ENCODE measurements at places on chromosomes 2 and 18.
A peak's percentile ranks its signal among the peaks of the same experiment; 100 is the strongest.

DNA sequence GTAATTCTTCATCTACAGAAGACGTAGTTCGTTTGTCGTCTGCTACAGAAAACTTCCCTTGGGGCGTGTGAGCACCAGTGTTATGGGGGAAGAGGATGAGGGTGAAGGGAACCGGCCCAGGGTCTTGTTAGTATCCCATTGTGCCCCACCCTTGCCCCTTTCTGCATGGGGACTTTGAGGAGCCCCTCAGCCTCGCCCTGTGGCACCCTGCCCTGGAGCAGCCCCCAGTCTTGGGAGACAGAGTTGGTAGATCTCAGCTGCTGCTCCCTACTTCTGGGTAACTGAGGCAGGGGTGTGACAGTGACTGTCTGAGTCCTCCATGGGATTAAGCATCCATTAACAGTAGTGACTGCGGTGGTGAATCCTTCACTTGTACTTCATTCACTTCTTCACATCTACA is 50.1 kb downstream of the RNF144A start:
- DNase-seq, result no peak

- DNase-seq, result peak; percentile 35
These were observed 1646.8 kb upstream of the TMEFF2 start for GRCh38 chr2:193841384-193842150.

GRCh38 chr2:101759162-101759561 is 61.7 kb downstream of the MAP4K4 start:
- DNase-seq, result peak; percentile 87

DNA sequence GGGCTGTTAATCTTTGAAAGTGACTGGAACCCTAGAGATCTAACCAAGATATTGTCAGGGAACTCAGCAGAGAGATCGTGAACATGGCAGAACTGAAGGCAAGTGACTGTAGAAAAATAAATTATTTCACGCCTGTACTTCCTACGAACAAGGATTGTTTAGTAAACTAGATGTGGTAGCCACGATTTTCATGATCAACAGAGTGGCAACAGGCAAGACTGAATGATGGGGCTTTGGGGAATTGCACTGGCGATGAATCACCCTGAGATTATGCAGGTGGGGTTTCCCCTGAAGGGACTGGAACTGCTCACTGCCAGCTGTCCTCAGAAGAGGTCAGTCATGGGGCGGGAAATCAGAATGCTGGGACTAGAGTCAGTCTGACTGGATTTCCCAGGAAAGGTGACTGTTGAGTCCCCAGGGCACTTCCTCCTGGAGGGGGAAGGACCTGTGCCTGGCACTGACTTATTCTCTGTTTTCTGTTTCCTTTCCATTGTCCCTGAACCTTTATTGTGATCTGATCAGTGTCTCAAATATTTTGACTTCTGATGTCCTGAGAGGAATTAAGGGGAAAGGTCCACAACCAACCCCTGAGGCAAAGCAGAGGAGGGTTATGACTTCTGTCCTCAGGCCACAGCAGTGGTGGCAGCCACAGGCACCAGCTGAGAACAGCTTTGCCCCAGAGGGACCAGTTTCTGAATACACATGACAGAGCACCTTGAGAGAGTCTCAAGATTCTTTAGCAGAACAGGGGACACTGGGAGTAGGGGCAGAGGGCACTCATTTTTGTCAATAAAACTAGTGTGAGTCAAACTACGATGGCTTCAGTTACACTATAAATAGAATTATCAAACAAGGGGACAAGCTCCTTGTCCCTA is 70.0 kb downstream of the NAB1 start:
- DNase-seq, result peak; percentile 16

- peak; percentile 26 for DNase-seq
These were observed 2.3 kb upstream of the GTF3C3 start for GRCh38 chr2:196801674-196802261.

DNA sequence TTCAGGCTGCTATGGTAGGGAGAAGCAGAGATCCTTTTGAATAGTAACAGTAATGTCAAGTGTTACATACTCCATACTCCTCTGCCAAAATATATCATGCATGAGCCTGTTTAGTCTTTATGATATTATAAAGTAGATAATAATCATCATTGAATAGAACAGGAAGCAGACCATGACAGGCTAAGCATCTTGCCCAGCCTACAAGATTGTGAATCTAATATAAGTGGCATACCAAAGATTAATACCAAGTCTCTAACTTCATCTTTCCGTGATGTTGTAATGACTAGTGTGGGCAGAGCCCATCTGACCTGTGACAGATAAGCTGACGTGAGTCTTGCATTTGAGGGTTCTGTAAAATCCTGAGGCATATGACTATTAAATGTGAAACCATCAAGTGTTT is 13.1 kb downstream of the NDUFB3 start:
- DNase-seq, result no peak

DNA sequence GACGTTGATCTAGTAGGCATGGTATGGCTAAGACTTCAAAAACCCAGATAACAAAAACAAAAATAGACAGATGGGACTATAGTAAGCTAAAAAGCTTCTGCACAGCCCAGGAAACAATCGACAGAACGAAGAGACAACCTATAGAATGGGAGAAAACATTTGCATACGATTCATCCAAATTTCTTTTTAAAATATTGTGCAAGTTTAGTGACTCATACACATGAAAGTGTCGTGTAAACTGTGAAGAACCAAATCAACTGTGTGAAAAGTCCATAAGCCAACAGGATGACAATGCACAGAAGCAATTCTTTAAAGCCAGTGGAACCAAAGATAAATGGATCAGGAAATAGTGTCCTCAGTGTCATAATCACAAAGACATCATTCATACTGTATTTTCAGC is 671.1 kb downstream of the RNF144A start:
- no peak for DNase-seq

GRCh38 chr18:55821219-55821618 is 233.2 kb upstream of the TCF4 start:
- DNase-seq, result peak; percentile 79

DNA sequence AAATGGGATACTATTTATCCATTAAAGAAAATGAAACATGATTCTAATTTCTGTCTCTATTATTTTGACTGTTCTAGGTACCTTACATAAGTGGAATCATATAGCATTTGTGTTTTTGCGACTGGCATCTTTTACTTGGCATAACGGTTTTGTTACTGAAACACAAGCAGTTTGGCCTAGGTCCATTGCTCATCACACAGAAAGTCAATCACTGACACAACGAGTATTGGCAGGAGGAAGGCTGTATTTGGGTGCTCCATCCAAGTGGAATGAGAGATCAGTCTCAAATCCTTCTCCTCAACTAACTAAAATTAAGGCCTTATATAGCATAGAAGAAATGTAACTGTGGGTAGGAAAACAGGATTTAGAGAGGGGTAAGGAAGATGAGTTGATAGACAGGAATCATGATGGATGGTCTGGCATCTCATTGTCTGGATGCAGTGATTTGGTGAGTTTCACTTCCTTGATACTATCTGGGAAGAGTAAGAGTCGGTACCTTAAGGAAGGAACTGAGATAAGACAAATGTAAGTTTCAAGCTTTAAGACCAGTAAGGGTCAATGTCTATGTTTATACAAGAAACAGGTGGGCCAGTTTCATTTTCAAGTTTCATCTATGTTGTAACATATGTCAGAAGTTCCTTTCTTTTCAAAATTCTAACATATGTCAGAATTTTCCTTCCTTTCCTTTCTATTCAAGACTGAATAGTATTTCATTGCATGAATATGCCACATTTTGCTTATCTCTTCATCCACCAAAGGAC is 276.9 kb upstream of the RAB6C start:
- no peak for DNase-seq

GRCh38 chr18:49168281-49168985 is 217.7 kb upstream of the SMAD7 start:
- no peak for DNase-seq

DNA sequence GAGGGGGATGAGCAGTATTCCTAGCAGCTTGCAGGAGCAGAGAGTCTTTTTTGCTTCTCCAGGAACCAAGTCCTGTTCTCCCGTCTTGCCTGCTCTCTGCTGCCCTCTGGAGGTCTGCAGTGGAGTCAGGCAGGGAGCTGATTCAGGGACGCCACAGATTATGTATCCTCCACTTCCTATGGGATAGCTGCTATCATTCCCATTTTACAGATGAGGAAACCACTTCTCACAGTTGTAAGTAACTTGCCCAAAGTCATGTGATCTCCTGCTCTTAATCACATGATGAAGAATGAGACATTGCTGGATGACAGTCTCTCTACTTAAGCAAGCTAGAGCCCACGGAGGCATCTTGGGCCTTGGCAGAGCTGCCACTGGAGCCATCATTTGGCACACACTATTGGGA is 8.3 kb downstream of the SLC4A5 start:
- peak; percentile 87 for DNase-seq

GRCh38 chr2:8623958-8624591 is 57.8 kb upstream of the ID2 start:
- no peak for DNase-seq

- no peak for DNase-seq
These were observed 76.2 kb upstream of the MYO3B start for GRCh38 chr2:170101789-170102188.

DNA sequence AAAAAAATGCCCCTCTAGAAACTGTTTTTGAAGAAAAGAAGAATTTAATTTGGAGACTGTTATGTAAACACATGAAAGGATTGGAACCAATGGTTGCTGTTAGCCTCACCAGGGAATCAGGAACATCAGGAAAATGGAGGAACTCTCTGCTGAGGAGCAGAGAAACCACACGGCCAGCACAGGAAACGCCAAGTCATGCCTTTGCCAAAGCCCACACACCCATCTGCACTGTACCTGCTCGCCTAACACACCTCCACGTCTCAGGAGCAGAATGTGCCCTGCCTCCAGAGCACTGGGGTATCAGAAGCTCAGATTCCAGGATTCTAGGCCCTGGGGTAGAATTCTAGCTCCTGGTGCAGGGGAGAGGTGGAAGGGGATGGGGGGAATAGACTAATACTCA is 9.8 kb upstream of the SCYGR1 start:
- no peak for DNase-seq

- DNase-seq, result peak; percentile 34
These were observed 81.6 kb downstream of the RTN4 start for GRCh38 chr2:54968561-54969218.

DNA sequence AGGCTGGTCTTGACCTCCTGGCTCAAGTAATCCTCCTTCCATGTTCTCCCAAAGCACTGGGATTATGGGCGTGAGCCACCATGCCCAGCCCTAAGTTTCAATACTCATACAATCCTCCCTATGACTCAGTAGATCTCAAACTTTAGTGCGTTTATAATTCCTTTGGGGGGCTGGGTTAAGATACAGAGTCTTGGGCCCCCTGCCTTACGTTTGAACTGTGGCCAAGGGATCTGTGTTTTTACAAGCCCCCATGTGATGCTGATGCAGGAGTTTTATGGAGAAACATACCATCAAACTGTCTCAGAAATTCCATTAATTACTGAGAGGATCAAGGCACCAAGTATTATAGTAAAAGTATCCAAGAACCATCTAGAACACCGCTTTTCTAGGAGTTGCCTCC is 38.2 kb upstream of the FAM136A start:
- no peak for DNase-seq

DNA sequence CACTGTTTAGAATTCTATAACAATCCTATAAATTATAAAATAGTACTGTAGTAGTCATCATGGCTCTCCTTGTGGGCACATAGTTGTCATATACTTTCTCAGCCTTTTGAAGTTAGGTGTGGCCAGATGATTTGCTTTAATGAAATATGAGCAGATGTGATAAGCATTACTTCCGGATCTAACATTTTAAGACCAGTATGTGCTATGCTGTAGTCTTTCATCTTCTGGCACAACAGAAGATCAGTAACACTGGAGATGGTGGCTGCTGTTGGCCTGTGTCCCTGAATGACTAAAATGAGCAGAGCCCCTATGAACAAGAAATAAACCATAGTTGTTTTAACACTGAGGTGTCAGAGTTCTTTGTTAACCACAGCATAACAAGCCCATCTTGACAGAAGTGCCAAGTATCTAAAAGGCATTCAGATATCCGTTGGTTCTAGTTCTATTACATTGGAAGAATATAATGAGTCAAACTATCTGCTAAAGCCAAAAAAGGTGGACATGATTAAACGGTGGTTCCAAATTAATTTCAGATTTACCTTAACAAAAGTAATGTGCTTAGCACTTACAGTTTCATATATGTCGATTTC is 6.3 kb downstream of the MEX3C start:
- no peak for DNase-seq

DNA sequence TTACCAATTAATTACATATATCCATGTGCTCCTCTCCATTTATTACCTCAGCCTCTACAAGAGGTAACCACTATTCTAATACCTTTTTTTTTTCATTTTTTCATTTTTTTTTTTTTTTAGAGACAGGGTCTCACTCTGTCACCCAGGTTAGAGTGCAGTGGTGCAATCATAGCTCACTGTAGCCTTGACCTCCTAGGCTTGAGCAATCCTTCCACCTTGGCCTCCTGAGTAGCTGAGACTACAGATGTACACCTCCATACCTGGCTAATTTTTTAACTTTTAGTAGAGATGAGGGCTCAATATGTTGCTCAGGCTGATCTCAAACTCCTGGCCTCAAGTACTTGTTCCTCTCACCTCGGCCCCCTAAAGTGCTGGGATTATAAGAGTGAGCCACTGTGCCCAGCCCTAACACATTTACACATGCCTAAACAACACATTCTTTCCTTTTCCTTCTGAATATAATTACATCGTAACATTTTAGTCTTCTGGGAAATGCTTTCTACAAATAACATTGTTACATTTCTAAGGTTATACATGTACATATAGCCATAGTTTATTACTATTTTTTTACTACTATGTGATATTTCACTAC is 10.5 kb downstream of the PPIL3 start:
- no peak for DNase-seq

DNA sequence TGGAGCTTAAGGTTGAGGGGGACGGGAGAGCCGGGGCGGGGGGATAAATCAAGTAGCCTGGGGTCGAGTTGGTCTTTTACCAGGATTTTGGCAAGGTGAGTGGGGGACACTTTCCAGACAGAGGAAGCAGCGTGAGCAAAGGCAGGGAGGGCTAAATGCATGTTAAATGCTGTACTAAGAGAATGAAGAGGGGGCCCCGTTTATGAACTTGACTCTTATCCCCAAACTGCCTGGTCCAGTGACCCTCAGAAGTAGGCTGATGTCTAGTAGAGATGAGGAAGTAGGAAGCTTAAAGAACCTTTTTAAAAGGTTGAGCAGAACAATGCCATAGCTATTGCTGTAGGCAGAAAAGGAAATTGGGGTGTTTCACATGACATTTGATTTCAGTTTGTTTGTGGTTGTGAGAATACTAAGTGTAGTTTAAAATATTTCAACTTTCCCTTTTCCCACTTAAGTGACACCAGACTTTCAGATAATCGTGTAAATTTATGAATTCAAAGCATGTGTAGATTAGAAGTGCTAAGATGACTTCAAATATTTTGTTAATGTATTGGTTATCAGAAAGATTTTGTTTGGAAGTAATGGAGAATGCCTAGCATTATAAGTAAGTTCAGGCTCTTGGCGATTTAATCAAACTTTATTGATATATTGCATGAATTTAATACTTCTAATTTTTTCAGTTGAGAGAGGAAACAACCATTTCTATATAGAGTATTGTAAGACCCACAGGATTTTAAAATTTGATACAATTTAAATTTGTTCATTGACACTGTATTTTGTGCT is 1.8 kb downstream of the REL start:
- DNase-seq, result no peak

GRCh38 chr2:232798187-232798586 is 21.8 kb upstream of the KCNJ13 start:
- no peak for DNase-seq

GRCh38 chr2:201973305-201973928 is 60.2 kb upstream of the FZD7 start:
- no peak for DNase-seq

GRCh38 chr2:118750959-118751565 is 96.4 kb downstream of the EN1 start:
- no peak for DNase-seq
